GM23338 (cell line): ENCODE measurements at places on chromosomes 2 and 18. TPM values are rescaled to one million over a fixed set of nuclear protein-coding genes. Genes with fewer than 3 reads are reported as not detected.
A peak's percentile ranks its signal among the peaks of the same experiment; 100 is the strongest.

GRCh38 chr2:147538821-147539220 lies 306.0 kb upstream of the ACVR2A start:
- no peak overlapping the region for H3K4me3 ChIP-seq
- H3K36me3 ChIP-seq: no peaks in the 10 kb centered on the region
- H3K27ac ChIP-seq: no peak overlapping the region
- no peaks in the 10 kb centered on the region for H3K27me3 ChIP-seq
- DNase-seq: no peak

- H3K4me1 ChIP-seq: peaks cover 17% of the 10 kb centered on the region
- no peak overlapping the region for H3K4me3 ChIP-seq
- H3K27ac ChIP-seq: no peak overlapping the region
- peak; percentile 63 for DNase-seq
- H3K36me3 ChIP-seq: no peaks in the 10 kb centered on the region
- no peaks in the 10 kb centered on the region for H3K27me3 ChIP-seq
Measured at GRCh38 chr2:129619471-129619870, 360.0 kb upstream of the RAB6C start.

DNA sequence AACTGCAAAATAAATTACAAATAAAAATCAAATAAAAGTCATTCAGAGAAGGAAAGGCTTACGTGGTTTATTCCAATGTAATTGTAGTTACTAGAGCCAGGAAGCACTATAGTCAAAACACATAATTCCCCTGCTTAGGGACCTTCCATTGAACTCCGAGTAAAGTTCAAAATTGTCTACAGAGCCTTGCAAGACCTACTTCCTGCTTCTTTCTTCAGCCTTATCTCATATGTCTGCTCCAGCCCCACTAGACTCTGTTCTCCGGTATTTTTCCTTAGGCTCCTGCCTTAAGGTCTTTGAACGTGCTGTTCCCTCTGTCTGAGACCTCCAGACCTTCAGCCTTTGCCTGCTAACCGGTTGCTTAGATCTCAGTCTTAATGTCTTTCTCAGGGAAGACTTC lies 104.3 kb downstream of the ARL6IP6 start:
- DNase-seq: no peak
- no peaks in the 10 kb centered on the region for H3K27me3 ChIP-seq
- no peak overlapping the region for H3K4me3 ChIP-seq
- no peak overlapping the region for H3K27ac ChIP-seq
- no peaks in the 10 kb centered on the region for H3K36me3 ChIP-seq
- H3K4me1 ChIP-seq: peaks cover 7% of the 10 kb centered on the region; the same call in 1 of the 2 replicates

DNA sequence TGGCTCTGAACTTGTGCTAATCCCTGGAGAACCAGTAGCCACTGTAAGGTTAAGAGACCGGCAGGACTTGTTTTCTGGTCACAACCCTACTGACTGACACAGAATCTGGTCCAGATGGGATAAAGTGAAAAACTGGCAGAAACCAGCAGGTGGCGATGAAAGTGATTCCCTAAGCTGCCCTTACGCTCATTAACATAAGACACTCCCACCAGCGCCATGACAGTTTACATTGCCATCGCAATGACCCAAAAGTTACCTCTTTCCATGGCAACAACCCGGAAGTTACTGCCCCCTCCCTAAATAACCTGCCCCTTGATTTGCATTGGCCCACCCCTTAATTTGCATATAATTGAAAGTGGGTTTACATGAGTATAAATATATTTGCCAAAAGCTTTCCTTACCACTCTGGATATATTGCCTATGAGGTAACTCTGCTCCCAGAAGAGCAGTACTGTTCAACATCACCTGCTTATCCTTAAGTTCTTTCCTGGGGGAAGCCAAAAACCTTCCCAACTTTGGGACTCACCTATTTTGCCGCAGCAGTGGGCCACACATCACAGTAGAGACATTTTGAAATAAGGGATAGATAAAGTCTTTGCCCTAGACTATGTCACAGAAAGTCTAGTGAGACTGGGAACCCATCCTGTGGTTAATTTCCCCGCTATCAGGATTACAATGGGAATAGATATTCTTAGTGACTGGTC lies 35.8 kb upstream of the AFF3 start:
- H3K4me1 ChIP-seq: peaks cover 4% of the 10 kb centered on the region
- H3K4me3 ChIP-seq: no peak overlapping the region
- no peaks in the 10 kb centered on the region for H3K36me3 ChIP-seq
- peaks cover 18% of the 10 kb centered on the region; the same call in 1 of the 2 replicates for H3K27me3 ChIP-seq
- DNase-seq: peak; percentile 97

- no peak overlapping the region for H3K4me3 ChIP-seq
- no peak for DNase-seq
- H3K4me1 ChIP-seq: no peaks in the 10 kb centered on the region
Measured at GRCh38 chr2:55526174-55526573, 6.7 kb downstream of the CFAP36 start.

DNA sequence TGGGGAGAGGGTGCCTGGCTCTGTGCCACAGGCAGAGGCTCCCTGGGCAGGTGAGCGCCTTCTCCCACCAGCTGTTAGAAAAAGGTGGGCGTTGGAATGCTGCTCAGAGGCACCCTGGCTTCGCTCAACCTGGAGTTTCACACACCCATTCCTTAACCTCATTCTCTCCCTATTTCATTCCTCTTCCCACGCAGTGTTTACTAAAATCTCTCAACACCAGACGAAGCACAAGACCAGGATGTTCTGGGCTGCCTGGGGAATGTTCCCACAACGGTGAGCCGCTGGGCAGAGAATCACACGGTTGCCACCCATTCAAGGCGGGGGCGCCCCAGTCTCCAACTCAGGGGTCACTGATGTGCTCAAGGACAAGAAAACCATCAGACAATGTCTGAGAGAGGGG lies 64.5 kb downstream of the TGFA start:
- no peaks in the 10 kb centered on the region for H3K4me1 ChIP-seq
- H3K27ac ChIP-seq: no peak overlapping the region
- no peak for DNase-seq
- no peak overlapping the region for H3K4me3 ChIP-seq

DNA sequence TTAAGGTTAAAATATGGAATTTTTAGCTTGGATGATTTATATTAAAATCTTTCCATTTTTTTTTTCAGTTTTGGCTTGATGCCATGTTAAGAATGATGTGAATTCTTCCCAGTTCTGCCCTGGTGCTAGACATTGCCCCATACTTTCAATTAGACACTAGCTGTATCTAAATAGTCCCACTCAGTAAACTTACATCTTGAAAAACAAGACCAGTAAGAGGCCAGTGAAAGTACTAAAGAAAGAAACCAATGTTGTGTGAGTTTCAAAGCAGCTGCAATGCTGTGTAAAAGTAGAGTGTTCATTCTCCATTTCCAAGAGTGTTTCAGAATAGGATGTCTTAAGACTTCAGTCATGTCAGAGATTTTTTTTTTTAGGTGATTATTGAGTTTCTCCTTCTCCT lies 40.0 kb upstream of the CYBRD1 start:
- H3K4me3 ChIP-seq: no peak overlapping the region
- peaks cover 7% of the 10 kb centered on the region; the same call in 1 of the 2 replicates for H3K4me1 ChIP-seq
- no peak for DNase-seq

DNA sequence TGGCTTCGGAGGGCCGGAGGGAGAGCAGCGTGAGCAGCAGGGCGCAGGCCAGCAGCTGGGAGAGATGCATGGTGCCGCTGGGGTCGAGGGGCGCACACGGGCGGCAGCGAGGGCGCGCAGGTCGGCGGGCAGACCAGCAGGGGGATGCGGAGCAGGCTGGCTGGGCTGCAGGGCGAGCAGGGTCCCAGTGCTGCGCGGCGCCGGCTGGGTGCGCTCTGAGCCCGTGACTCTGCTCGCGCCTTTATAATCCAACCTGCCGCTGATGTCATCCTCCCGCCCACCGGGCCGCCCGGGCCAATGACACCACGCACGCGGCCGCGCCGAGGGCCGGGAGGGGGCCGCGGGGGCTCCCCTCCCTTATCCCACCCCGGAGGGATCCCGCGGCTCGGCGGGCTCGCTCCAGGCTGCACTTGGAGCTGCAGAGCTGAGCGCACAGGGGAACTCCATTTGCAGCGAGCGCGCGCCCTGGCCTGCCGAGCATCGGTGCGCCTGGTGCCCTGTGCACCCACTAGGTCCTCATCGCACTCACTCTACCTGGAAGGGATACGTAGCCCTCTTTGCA lies at the start of gene NPPC:
NPPC (minus strand) TSS at position 217 of the 562 bp plus-strand sequence; CDS start at position 70, 147 bp downstream.
- DNase-seq: peak; percentile 84
- peak within 1 kb of the TSS; percentile 81 for H3K4me3 ChIP-seq
- peaks cover 53% of the 10 kb centered on the region for H3K27me3 ChIP-seq
- no peak within 1 kb of the TSS for H3K27ac ChIP-seq
- no peaks in the 10 kb centered on the region for H3K36me3 ChIP-seq

CRYBA2 gene
- total RNA-seq: not detected in 2 replicates

GREB1L gene
- total RNA-seq: 0.03 TPM in 1 of 2 replicates, not detected in the other
